Mucosa of descending colon (tissue), 3 donors: ENCODE measurements at places on chromosomes 12 and 14. TPM values are rescaled to one million over a fixed set of nuclear protein-coding genes. Genes with fewer than 3 reads are reported as not detected.

Gene MAP1LC3B2
- total RNA-seq, result 2.0 TPM

Gene EVL
- total RNA-seq, result 42.8 TPM

Gene RNF212B
- total RNA-seq, result not detected

Gene KRT74
- not detected for total RNA-seq

Gene DNAH10
- 0.63 TPM for total RNA-seq

Gene ABCD2
- total RNA-seq, result 0.55 TPM

Gene CCDC175
- 0.60 TPM for total RNA-seq

Gene PAH
- total RNA-seq, result not detected

Gene CNTN1
- 6.9 TPM for total RNA-seq

Gene GPR137C
- total RNA-seq, result 0.43 TPM

Gene IL23A
- not detected for total RNA-seq

Gene CD27
- total RNA-seq, result 1.8 TPM

DNA sequence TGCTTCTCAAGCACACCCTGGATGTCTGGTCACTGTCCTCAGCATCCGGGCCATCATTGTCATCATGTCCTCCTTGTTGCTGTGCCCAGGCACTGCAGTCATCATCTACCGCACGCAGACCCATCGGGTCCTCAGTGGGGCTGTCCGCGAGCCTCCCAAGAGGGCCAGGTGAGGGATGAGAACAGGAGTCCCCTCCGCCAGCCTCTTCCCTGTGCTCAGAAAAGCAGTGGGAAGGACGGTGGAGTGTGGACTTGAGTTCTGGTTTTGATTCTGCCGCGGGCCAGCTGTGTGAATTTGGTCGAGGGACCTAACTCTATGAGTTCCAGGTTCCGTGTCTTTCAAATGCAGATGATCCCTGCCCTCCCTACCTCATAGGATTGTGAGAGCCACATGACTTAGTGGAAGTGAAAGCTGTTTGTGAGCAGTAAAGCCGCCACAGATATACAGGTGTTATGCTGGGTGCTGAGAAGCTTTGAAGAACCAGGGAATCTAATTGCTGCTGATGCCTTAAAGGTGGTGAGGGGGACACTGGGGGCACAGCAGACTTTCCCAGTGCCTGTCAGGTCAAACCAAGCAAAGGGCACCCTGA, 122.9 kb upstream of the RAP1B start:
- no peak for DNase-seq

GRCh38 chr12:71626768-71627167, 36.9 kb downstream of the ZFC3H1 start:
- DNase-seq, result no peak

DNA sequence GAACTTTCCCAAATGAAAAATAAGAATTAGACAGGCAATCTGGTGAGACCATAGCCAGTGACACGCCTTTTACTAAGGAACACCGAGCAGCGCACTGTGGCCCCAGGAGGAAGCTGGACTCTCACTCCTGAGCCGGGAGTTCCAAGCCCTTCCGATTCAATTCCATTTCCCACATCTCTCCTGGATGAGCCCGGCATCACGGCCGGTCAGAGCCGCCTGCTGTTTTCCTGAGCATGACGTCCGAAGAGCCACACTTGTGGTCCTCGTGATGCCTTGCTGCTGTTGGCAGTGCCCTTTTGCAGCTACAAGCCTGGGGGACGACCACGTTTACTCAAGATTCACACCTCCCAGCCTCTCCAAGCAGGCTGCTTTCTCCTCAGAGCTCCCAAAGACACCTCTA, 40.8 kb downstream of the FBXL14 start:
- no peak for DNase-seq

DNA sequence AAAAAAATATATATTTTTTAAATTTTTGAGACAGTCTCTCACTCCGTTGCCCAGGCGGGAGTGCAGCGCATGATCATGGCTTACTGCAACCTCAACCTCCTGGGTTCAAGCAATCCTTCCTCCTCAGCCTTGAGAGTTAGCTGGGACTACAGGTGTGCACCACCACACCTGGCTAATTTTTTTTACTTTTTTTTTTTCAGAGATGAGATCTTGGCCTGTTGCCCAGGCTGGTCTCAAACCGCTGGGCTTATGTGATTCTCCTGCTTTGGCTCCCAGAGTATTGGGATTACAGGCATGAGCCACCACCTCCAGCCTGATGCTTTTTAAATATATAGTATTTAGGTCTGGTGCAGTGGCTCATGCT, 24.5 kb downstream of the MDM2 start:
- DNase-seq, result no peak

DNA sequence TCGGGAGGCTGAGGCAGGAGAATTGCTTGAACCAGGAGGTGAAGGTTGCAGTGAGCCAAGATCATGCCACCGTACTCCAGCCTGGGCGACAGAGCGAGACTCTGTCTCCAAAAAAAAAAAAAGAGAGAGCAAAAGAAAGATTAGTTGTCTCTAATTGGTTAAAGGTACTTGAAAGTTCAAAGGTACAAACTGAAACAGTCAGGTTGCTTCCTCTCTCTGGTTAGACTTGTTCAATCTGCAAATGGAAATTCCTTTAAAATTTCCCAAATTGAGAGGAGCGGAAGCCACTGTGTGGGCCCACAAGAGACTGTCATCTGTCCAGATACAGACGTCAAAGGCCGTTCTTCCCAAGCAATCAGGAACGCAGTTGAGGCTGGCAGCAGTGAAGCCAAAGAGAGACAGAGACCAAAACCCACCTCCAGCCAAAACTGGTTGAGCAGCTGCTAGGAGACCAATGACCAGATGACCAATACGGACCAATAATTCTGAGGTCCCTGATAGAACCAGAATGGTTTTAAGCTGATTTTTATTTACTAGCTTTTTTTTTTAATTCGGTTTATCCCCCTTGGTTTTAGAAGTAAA, 63.6 kb downstream of the GCH1 start:
- no peak for DNase-seq

- no peak for DNase-seq
Observed at GRCh38 chr14:99724196-99724891, 40.2 kb downstream of the CYP46A1 start.

DNA sequence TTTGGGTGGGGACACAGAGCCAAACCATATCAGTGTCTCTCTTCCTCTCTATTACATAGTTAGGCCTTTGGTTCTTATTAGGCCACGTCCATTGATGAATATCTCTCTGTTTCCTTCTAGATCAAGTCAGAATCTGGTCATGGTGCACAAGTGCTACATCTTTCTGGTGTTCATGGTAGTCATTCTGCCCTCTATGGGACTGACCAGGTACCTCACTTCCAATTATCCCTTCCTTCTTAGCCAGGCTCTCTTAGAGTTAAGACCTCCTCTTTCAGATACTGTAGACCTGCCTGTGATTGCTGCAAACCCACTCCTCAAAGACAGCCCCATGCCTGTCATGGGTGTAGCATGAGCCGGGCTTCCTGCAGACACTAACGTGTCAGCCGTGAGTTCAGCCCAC, 25.2 kb downstream of the NGB start:
- no peak for DNase-seq

GRCh38 chr14:34680806-34681479, 33.5 kb downstream of the CFL2 start:
- DNase-seq, result no peak

DNA sequence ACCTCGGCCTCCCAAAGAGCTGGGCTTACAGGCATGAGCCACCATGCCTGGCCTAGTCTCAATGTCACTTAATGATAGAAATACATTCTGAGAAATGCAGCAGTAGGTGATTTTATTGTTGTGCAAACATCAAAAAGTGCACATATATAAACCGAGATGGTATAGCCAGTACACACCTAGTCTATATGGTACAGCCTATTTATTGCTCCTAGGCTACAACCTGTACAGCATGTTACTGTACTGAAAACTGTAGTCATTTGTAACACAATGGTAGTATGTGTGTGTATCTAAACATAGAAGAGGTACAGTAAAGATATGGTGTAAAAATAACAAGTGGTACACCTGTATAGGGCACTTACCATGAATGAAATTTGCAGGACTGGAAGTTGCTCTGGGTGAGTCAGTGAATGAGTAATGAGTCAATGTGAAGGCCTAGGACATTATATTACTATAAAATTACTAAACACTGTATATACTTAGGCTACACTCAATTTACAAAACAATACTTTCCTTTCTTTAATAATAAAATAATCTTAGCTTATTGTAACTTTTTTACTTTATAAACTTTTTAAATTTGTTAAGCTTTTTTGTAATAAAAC, 166.7 kb upstream of the SYT1 start:
- DNase-seq, result no peak

GRCh38 chr12:24839268-24839791, 109.6 kb downstream of the BCAT1 start:
- no peak for DNase-seq

DNA sequence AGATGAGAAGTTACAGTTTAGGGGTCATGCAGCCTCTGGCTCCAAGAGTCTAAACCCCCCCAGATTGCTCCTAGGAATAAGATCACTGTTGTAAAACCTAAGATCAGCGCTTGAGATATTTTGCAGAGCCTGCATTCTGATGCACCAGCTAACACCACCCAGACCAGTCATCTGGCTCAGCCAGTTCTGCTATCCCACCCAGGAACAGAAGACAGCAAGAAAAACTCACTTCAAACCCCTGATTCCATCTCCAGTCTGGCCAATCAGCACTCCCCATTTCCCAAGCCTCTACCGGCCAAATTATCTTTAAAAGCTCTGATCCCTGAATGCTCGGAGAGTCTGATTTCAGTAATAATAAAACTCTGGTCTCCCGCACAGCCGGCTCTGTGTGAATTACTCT, 158.6 kb downstream of the ZNF664 start:
- DNase-seq, result no peak

- DNase-seq, result no peak
Observed at GRCh38 chr12:93733358-93733757, 56.2 kb downstream of the CRADD start.

- no peak for DNase-seq
Observed at GRCh38 chr12:75390156-75390898, 562 bp upstream of the GLIPR1L2 start.

DNA sequence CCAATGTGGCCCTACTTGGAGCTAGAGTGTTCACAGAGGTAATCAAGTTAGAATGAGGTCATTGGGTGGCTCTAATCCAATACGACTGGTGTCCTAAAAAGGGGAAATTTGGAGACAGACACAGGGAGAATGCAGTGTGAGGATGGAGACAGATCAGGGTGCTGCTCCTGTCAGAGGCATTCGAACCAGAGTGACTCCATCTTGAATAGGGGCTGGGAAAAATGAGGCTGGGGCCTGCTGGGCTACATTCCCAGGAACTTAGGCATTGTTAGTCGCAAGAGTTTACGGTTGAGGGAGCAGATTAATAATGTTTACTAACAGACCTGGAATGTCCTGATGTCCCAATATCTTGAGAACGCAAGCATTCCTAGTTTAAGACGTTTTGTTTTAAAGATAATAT, 20.2 kb downstream of the TNFAIP2 start:
- no peak for DNase-seq

GRCh38 chr14:49962621-49963020, 69.7 kb downstream of the ARF6 start:
- DNase-seq, result peak; percentile 64
